Transverse colon (tissue), 4 donors: ENCODE measurements at places on chromosomes 2 and 18.

GRCh38 chr2:165692906-165693305, 101.1 kb downstream of the GALNT3 start:
- DNase-seq, result no peak

DNA sequence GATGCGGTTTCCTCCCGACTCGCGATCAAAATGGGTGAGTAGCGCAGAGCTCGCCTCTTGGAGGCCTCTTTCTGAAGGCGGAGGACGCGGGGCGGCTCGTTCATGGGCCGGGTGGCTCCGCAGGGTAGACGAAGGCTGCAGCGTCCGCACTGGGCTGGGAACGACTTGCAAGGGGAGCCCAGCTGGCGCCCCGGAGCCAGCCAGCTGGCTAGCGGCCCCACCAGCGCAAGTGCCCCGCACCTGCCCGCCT, 328 bp upstream of the PASK start:
- DNase-seq, result no peak

DNA sequence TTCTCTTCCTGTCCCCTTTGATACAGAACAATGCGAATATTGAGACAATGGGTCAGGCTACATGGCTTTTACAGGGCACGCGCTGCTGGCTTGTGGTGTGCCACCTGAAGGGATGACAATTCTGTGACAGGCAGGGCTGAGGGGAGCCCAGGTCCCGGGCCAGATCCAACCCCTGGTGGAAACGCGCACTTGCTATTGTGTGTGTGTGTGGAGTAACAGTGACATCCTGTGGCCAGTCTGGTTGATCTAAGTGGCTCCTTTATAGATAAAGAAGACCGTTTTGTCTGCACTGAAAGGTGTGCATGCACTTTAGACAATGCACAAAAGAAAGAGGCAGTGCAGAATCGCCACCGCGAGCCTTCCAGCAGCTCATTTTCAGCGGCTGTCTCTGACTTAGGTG, 273.6 kb downstream of the HRH4 start:
- DNase-seq, result no peak

DNA sequence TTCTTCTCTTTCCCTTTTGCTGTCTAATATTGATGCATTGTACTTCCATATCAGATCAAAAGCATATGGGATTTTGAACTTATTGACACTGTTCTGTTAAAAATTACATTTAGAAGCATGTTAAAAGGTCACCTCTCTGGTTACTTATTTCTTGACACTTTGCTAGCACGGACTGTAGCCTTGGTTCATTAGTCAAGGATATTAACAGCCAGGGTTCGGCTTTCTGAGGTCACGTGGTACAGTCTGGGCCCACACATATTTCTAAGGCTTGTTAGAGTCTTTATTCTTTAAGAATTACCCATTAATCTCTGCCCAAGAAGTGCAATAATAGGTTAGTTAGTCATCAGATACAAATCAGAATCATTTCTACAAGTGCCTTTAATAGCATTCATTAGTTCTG, 1035.8 kb upstream of the FANCL start:
- DNase-seq, result no peak
